ENCODE measurements at places on chromosomes 3 and 15. TPM values are rescaled to one million over a fixed set of nuclear protein-coding genes. Genes with fewer than 3 reads are reported as not detected.
A peak's percentile ranks its signal among the peaks of the same experiment; 100 is the strongest.

GRCh38 chr3:18655827-18656226, 230.7 kb upstream of the SATB1 start:
- no peak for DNase-seq

GRCh38 chr3:184821034-184821433, 9.1 kb downstream of the VPS8 start:
- no peak for DNase-seq

- DNase-seq, result no peak
Observed at GRCh38 chr3:122318620-122319019, 6.4 kb upstream of the CSTA start.

DNA sequence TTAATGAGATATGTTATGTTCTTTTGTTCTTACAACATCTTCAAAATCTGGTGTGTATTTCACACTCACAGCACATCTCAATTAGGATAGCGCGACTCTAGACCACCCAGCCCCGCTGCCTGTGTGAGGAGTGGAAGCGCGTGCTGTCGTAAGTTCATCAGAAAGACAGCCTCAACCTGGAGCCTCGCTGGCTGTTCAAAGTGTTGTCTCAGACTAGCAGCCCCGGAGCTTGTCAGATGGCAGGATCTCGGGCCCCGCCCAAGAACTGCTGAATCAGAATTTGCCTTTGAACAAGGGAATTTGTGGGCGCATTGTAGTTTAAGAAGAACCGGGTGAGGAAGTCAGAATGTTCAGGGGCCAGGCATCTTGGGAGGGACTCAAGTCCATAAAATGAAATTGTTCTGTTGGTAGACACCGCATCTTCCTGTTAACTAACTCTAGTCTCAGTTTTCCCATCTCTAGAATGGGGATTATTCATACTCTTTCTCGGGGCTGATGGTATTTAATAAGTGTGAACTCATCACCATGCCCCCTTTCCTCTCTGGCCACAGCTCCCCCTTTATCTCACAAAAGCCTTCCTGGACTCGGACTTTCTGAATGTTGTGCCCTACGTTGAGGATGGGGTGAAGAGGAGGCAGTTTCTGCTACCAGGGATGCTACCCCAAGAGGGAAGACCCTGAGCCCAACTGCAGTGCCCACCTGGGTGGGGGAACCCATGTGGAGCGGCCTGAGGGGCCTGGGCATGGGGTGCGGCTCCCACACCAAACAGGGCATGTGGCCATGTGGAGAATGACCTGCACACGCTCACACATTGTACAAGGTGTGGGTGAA, 40.4 kb downstream of the BHLHE40 start:
- DNase-seq, result peak; percentile 86

DNA sequence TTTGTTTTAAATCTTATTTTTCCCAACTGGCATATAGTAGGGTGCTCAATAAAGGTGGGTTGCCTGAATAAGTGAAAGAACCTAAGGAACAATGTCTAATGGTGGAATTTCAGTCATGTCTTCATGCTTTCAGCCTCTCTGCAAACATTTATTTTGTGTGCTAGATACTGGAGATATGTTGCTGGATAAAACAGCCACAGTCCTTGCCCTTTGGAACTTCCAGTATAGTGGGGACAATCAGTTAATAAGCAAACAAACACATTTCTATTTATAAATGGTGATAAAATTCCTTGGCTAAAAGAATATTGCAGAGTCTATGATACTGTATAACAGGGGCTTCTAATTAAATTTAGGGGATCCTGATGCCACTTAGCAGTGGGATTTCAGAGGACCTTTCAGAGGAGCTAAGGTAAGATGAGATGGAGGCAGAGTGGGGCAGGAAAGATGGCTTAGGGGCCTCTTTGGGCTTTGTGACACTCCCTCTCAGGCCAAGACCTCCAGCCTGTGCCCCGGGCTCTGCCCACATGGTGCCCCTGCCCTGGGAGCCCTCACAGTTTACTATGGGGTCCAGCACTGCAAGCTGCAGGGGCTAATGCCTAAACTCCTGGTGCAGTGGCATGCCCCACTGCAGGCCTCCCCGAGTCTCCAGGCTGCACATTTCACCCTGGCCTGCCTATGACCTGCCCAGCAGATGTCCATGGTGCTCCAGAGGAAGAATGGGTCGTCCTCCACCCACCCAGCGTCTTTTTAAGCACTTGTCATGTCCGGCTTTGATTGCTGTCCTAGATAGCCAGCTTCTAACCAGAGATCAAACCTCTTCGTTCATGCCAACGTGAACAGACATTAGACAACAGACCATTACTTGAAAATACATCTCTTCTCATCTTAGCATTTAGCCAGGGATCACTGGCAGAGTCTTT, 61.6 kb upstream of the PRR23C start:
- DNase-seq, result no peak

GRCh38 chr3:150975086-150975991, 2.8 kb upstream of the CLRN1 start:
- no peak for DNase-seq

CCR3 gene
- 1.2 TPM for total RNA-seq

- no peak for DNase-seq
Observed at GRCh38 chr3:184635126-184635525, 73.5 kb downstream of the EPHB3 start.

DNA sequence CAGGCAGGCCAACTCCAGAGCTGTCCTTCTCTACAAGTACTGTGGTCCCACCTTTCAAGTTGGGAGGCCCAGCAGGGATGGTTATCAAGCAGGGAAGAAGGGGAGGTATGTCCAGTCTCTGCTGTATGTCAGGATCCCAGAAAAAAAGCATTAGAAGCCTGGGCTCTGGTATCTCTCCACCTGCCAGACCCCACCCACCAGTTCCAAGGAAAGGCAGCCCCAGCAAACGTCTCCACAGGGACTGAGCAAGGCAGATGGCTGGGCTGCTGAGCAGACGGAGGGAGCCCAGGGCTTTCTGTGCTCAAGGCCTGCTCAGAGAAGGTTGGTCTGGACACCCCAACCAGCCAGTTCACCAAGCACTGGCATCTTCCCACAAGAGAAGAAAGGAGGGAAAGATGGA, 287.8 kb downstream of the XXYLT1 start:
- no peak for DNase-seq

KCNH8 gene
- total RNA-seq, result not detected

DNA sequence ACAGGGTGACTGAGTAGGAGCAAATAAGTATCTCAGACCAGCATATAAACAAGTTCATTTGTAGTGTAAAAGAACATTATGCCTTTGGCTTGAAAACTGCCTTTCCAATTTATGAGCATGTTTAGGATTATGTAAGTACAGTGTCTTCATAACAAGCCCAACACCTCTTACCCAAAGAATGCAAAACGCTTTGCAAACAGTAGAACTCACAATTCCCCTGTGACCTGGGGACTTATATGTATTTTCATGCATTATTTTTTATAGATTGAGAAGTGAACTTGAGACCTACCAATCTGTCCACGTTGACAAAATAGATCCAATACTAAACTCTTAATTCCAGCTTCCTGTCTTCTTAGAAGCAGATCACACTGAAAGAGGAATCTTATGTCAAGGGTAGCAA, 202.1 kb downstream of the TP63 start:
- no peak for DNase-seq

DNA sequence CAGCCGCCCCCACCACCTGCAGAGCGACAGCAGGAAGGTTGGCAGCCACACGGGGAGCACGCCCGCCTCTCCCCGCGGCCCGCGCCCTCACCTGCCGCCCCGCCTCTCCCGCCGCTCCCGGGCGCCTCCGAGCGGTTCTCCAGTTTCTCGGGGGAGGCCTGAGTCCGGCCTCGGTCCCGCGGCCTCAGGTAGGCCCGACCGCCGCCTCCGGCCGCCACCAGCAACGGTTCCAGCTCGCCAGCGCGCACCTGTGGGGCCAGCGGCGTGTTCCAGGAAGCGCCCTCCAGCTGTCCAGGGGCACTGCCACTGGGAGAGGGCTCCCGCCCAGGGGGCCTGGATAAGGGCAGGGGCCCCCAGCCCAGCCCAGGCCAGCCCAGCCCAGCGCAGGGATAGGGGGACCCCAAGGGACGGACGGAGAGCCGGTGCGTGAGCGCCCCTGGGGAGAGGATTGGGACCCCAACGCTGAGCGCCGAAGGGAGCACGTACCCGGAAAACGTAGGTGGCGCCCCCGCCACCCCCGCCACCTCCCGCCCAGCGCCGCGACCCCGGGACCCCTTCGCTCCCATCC, 2.2 kb downstream of the LTK start:
- DNase-seq, result no peak

DNA sequence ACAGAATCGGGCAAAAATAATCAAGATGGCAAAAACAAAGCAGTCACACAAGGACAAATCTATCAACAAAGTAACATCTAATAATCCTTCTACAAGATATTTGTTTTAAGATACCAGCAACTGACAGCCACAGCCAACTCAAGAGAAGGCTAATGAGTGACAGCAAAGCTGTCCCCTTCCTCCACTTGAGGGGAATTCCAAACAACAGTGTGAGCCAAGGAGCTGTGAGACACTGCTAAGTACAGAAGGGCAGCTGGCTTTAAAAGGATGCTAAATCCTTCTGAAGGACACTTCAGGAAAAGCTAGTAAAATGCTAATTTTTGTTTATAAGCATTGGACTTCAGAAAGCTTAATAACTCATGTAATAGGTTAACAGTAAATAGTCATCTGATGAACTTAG, 120.3 kb upstream of the GOLGA8J start:
- DNase-seq, result no peak

DNA sequence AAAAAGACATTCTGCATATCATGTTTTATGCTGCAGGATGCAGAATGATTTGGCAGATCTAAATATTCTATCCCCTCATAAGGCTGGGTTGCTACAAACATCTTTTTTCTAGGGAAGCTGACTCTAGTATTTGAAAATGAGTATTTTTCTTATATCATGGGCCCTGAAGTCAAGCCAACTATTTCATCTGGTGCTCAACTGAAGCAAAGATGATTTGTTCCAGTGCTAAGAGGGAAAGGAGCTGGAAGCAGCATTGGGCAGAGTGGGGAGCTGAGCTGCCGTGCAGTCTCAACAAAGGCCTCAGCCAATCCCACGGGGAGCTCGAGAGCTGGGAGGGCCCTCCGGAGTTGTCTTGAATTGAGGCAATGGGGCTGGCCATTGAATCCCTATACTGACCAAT, 155.3 kb upstream of the SLCO3A1 start:
- DNase-seq, result no peak

DNA sequence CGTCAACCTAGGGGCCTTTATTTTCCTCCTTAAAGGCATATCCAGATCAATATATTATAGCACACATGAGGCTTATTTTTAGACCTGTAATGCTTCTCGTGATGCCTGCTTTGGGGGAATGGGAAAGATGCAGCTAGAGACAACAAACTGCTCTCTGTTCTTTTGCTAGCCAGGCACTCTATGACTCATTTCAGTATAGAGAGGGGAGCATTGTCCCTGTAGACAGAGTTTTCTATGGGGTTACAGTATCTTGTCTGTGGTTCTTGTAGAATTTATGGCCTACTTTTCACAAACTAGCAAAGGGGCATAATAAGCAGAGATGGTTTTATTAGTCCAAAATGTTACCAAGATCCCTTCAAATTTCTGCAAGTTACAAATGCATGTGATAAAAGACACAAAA, 305.6 kb downstream of the LSAMP start:
- no peak for DNase-seq

ACKR4 gene
- not detected for total RNA-seq

B3GALNT1 gene
- 4.1 TPM for total RNA-seq

TF gene
- total RNA-seq, result 0.15 TPM

- no peak for DNase-seq
Observed at GRCh38 chr15:93060336-93061248, 28.4 kb downstream of the RGMA start.

DNA sequence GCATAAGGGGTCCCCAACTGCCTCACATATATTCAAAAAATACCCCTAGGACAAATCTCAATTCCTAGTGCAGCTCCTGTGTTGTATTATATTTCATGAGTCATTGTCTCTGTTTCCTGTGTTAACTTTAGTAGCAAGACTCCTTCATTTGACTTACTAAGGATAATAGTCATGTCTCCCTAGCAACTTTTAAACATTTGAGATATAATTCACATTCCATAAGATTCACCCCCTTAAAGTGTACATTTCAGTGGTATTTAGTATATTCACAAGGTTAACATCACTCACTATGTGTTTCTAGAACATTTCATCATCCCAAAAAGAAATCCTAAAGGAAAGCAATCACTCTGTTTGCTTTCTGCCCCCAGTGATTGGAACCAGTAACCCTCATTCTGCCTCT, 121.3 kb upstream of the WNT7A start:
- no peak for DNase-seq

GRCh38 chr3:77933926-77934325, 894.0 kb downstream of the ROBO2 start:
- no peak for DNase-seq

- no peak for DNase-seq
Observed at GRCh38 chr15:49673861-49674260, 53.0 kb downstream of the DTWD1 start.

GRCh38 chr15:66644869-66645268, 57.2 kb upstream of the SMAD6 start:
- no peak for DNase-seq

GRCh38 chr3:107684431-107684925, 161.7 kb downstream of the BBX start:
- DNase-seq, result no peak

- no peak for DNase-seq
Observed at GRCh38 chr3:78046566-78046965, 1006.7 kb downstream of the ROBO2 start.

DNA sequence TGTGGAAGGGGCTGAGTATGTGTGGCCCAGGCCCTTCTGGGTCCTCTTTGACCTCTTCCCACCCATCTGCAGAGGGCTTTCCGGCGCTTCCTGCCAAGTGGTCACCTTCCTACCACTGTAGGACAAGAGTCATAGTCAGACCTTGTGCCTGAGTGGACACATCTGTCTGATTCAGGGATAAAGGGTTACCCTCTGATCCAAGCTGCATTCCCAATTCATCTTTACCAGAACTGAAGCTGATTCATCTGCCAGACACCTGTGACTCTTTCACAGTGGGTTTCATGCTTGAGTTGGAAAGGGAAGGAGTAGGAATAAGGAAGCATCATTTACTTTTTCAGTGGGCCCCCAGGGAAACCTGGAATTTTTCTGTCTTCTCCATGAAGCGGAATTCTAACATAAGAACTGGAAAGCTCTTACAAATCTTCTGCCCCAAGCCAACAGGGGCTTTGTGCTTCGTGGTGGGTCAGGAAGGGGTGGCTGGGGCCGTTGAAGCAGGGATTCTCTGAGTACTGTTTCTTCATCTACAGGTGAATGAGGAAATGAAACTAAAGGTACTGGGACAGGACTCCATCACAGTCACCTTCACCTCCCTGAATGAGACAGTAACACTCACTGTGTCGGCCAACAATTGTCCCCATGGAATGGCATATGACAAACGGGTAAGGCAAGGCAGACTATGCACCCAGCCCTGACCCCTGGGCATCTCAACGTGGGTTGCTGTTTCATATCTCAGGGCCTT, 46.4 kb downstream of the C3orf20 start:
- no peak for DNase-seq

- no peak for DNase-seq
Observed at GRCh38 chr15:98823012-98823458, 174.7 kb downstream of the IGF1R start.

- no peak for DNase-seq
Observed at GRCh38 chr15:32721596-32721995, 3.8 kb downstream of the GREM1 start.

GPR62 gene
- not detected for total RNA-seq
